ENCODE measurements at places on chromosomes 1 and 21.

- no peak for DNase-seq
Observed at GRCh38 chr1:215243345-215244054, 161.0 kb downstream of the KCNK2 start.

- DNase-seq, result peak; percentile 2
Observed at GRCh38 chr21:23936224-23936623, 1671.1 kb downstream of the MRPL39 start.

GRCh38 chr1:229017091-229017490 is 253.8 kb upstream of the RAB4A start:
- no peak for DNase-seq

GRCh38 chr1:226100436-226101391 is 38.2 kb downstream of the H3-3A start:
- no peak for DNase-seq

GRCh38 chr1:203381151-203381751 is 30.3 kb upstream of the FMOD start:
- DNase-seq, result no peak

DNA sequence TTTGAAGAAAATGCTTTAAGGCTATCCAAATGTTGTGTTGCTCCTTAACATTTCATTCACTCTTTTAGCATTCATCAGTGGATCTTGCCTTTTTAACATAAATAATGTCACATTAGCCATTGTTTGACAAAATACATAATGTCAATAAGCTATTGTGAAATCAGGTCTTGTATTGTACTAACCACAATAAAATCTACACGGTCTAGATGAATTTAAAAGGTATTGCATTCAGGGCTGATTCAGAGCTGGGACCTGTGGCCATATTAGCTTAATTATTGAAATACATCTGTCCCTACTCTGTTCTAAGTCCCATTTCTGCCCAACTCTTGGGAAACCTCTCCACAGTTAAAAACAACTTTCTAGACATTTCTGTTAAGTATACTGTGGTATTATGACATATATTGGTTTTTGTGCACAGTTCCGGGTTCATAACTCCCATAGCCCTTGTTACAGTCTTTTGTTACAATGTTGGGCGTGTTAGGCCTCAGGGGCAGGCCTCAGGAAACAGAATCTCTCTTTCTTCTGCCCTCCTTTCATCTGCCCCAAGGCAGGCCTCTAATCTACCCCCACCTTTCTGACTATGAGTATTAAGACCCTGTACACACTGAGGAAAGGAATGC is 44.7 kb upstream of the CITED4 start:
- DNase-seq, result no peak

DNA sequence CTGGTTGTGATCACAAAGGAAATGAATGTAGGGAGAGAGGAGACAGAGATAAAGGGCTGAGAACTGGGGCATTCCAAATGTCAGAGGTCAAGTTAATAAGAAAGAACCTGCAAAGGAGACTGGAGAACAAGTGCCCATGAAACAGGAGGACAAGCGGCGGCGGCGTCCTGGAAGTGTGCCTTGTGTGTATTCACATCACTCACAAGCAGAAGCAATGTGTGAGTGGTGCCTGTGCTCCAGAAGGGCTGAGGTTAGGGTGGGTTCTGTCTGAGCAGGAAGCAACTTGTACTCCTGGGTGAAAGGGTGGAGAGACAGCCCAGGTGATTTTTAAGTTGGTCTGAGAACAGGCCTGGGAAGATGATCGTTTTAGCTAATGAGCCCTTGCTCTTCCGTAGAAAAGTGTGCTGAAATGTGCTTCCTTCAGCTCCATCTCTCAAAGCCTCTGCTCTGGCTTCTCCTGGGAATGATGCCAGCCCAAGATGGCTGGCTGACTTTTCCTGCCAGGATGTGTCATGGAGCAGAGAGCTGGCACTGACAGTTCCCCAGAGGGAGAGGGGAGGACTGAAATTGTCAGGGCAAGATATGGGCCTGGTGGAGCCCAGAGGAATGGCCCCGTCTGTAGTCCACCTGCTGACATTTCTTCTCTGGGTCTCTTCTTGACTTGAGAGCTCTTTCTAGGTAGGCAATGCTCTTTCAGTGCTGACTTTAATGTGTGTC is 25.1 kb upstream of the PLEKHA6 start:
- DNase-seq, result no peak

DNA sequence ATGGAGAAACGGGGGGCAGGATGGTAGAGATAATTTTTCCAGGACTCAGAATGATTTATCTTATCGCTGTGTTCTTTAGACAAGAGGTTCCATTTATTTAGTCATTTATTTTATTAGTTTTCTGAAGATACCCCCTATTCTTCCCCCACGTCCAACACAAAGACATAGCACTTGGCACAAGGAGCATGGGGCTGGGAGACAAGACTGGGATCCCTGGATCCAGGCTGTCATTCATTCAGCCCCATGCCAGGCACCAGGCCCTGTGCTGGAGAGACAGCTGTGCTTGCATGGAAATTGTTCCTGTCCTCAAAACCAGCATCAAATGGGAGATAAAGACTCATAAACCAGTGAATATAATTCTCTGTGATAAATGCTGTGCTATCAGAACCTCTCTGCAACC is 27.1 kb upstream of the PLXNA2 start:
- DNase-seq, result no peak

DNA sequence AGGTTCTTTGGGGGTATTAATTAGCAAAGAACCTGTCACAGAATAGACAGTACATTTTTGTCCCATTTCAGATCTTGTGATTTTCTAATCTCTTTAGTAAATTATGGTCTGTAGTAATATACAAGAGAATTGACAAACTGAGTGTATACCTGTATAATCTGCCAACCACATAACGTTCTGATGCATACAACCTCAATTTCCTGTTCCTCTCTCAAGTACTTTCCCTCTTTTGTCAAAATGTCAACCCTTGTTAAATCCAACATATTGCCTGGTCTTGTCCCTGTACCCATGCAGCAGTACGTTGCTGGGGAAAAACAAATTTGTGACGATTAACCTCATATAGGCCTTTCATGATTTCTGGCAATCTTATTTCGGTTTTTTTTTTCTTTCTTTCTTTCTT is 1.1 kb downstream of the ARV1 start:
- no peak for DNase-seq

- peak; percentile 14 for DNase-seq
Observed at GRCh38 chr1:169348383-169349036, 19.1 kb downstream of the NME7 start.

- DNase-seq, result no peak
Observed at GRCh38 chr1:3463013-3463385, 8.5 kb downstream of the ARHGEF16 start.

- no peak for DNase-seq
Observed at GRCh38 chr1:78603206-78603605, 17.0 kb upstream of the IFI44L start.

DNA sequence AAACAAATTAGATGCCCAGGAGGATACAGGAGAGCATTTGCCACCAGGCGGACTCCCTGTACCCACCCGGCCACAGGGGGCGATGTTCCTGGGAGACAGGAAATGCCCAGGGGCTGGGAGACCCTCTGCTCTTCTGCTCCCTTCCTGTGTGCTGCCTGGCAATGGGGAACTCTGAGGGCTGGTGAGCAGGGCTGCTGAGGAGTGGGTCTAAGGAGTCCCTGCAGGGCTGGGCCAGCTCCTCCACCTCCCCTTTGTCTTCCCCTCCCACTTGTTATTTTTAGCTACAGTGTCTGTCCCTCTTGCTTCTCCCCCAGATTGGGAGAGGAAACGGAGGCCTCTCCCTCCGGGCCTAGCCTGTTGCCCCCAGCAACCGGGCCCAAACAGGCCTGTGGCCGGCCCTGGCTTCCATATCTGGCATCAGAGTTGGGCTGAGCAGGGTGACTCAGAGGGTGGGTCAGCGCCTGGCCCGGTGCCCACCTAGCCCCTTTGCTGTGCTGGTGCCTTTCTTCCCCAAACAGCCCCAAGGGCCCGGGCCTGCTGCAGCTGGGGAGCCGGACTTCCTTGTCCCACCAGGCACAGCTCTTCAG is 11.6 kb downstream of the LMNA start:
- DNase-seq, result no peak

DNA sequence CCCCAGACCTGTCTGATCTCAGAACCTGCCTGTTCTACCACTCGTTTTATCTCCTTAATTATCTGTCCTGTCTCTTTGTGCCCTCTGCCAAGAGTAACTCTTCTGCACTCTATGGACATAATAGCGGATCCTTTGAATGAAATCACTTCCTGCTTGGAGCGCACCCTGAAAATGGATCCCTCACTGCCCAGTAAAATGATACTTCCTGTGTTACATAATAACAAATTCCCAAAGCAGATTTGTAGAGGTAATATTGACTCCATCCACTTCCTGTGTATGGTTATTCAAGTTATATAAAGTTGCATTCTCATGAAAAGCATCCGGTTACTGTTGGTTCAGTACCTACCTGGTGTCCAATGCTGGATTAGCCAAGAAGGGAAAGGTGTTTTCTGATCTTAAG is 246.0 kb downstream of the TRABD2B start:
- DNase-seq, result no peak

GRCh38 chr1:28370239-28371009 is 884 bp downstream of the PHACTR4 start:
- DNase-seq, result peak; percentile 43

GRCh38 chr1:228989992-228990827 is 254.9 kb downstream of the RHOU start:
- DNase-seq, result peak; percentile 91

DNA sequence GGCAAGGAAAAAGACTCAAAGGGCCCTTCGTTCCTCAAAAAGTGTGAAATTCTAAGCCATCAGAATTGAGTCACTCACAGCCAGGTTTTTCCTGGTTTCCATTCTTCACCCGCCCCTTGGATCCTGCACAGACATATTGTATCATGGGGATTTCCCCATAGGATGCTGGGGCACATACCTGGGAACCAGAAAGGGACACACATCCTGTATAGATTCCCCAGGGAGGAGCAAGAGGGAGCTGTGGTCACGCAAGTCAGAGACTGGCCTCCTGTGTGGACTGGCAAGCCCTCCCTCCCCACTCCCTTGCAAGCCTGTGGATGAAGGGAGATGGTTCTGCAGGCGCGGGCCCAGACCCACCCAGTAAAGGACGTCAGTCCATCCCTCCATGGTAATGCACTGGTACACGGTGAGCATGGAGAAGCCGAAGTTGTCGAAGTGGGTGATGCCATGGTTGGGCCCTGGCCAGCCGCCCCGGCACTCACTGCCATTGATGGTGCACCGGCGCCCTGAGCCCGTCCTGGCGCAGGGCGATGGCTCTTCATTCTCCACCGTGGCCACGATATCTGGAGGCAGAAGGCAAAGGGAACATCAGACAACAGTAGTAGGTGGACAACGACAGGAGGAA is 23.2 kb downstream of the CACNA1S start:
- no peak for DNase-seq

- DNase-seq, result no peak
Observed at GRCh38 chr1:18639368-18640055, 8.9 kb downstream of the PAX7 start.

DNA sequence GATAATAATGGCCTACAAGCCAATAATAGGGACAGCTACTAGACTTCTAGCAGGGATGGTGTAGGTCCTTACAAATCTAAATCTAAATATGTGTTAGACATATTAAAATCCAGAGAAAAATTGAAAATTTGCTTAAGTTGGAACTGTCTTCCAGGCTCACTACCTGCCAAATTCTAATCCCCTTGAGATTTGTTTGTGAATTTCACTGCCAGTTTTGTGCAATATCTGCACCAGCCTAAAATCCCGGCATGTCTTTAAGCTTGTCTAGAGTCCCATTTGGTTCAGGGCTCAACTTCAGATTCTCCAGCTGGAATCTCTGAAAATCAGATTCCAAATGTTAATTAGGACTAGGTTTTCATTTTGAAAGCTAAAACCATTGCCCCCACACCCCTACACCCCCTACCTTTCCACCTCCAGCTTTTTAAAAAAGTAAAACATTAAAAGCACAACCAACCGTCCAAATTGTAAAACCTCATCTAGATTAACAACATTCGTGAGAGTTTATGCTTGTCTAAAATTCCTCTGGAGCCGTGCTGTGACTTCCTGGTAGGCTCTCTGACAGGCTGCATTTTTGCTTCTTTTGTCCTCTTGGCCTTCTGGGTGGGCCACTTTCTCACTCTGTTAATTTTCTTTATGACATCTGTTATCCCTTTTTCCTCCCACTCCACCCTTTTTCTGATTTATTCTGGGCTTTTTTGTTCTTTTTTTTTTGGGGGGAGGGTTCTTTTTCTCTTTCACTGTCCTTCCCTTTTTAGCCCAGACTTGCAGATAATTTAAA is 348.7 kb downstream of the PAPPA2 start:
- DNase-seq, result no peak

All from COR-L47 (cell line).